Cerebellar cortex (tissue), 1 donor: ENCODE measurements at places on chromosomes 5 and 9.
A peak's percentile ranks its signal among the peaks of the same experiment; 100 is the strongest.

GRCh38 chr5:68519143-68519542 is 303.6 kb downstream of the PIK3R1 start:
- DNase-seq, result no peak

- no peak for DNase-seq
Measured at GRCh38 chr5:149216496-149216895, 55.2 kb upstream of the AFAP1L1 start.

DNA sequence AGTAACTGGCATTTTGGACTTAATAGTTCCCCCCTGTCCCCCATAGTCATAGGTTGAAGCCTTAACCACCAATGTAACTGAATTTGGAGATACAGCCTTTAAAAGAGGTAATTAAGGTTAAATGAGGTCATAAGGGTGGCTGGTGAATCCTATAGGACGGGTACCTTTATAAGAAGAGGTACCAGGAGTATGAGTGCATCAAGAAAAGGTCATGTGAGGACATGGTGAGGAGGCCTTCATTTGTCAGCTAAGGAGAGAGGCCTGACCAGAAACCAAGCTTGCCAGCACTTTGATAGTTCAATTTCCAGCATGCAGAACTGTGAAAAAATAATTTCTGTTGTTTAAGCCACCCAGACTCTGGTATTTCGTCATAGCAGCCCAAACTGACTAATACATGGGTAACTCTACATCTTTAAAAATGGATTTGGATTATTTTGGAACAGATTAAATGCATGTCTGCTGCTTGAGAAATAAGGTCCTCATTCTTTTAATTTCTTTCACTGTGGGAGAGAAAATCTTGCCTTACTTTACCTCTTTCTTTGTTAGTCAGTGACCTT is 9.7 kb downstream of the RASA1 start:
- DNase-seq, result no peak

GRCh38 chr9:120336021-120336752 is 243.8 kb downstream of the CDK5RAP2 start:
- DNase-seq, result no peak

DNA sequence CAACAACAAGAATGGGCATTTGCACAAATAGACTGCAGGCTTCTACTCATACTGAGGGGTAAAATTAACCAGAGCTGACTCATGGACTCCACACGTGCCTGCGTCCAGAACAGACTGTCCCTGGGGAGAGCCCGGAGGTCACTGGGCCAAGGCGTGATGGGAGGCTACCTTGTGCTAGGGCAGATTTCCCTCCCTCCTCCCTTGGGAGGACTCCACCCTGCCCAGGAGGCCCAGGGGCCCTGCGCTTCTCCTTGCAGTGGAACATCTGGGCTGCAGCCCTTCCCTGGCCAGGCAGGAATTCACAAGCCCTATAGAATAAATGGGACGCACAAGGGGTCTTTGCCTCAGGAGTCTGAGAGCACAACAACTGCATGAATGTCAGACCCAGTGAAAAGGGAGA is 35.6 kb downstream of the IRX2 start:
- no peak for DNase-seq

GRCh38 chr5:126656401-126657007 is 55.8 kb downstream of the PHAX start:
- peak; percentile 60 for DNase-seq

DNA sequence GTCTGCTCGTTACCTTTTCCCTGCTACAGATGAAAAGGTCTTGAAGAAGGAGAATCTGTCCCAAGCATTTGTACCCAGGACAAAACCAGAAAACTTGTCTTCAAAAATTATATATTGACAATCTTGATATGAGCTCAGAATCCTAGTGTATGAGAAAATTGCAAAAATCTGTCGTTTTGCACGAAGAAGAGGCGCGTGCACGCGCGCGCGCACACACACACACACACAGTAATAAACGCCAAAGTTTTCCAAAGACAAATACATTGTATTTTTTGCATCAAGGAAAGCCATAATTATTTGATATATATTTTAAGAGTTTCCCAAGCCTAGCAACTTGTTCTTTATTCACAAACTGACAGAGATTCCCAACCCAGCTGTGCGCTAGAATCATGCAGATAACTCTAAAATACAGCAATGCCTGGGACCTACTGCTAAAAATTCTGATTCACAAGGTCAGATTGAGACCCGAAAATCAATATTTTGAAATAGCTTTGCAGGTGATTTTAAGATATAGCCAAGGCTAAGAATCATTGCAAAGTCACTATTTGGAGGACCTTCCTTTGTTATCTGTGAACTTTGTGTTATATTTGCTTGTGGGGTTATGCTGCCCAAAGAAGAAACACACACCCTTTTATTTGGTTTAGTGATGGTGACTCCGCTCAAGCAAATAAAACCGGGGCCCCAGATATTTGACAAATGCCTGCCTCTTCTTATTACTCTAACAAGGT is 1287.7 kb upstream of the CDH6 start:
- DNase-seq, result no peak

DNA sequence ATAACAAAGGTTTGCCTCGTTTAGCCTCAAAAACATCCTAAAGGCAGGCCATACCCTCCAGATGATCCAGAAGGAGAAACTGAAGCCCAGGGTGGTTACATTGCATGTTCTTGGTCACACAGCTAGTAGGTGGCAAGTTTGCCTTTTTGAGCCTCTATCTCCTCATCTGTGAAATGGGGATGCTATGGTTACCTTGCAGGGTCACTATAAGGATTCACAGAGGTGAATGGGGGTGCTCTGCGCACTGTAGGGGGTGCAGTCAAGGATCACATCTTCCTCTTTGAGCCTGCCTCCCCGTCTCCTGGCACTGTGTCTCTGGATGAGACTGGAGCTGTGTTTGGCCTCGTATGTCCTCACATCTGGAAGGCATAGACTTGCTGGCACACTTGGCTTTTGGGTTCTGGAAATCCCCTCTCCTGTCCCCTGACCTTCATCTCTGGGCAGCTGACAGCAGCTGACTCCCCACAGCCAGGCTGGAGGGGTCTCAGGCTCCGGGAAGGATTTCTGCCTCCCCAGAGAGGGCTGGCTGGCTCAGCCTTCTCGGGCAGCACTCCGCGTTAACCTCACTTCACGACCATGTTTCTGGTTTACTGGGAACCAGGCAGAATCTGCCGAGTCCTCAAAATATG is 167.7 kb downstream of the RGS3 start:
- DNase-seq, result no peak

DNA sequence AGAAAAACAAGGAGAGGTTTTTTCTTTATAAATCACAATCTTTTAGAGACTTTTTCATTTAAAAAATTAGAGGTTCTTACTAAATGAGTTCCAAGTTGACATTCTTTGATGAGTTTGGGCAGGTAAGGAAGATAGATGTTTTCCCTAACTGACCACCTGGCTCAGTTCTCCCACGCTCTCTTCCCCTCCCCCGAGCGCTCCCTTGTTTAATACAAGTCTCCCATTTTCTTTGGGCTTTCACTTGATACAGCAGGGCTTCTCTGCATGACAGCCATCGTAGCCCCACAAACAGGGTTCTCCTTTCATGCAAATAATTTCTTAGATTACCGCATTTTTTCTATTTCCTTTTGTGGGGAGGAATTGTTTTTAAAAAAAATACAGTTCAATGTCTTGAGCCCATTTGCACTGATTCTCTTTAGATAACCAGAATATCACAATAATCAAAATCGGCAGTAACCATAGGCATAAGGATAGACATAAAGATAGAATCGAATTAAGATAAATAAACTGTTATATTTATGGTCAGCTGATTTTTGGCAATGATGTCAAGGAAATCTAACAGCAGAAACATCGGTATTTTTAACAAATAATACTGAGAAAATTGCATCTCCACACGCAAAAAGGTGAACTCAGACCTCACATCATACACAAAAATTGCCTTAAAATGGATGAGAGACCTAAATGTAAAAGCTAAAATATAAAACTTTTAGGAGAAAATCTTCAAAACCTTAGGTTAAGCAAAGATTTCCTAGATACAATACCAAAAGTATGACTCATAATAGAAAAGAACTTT is 325.4 kb downstream of the PIK3R1 start:
- no peak for DNase-seq

GRCh38 chr5:21121213-21121612 is 1133.2 kb upstream of the CDH18 start:
- no peak for DNase-seq

- peak; percentile 46 for DNase-seq
Measured at GRCh38 chr9:93567271-93567959, 9.0 kb upstream of the PHF2 start.

DNA sequence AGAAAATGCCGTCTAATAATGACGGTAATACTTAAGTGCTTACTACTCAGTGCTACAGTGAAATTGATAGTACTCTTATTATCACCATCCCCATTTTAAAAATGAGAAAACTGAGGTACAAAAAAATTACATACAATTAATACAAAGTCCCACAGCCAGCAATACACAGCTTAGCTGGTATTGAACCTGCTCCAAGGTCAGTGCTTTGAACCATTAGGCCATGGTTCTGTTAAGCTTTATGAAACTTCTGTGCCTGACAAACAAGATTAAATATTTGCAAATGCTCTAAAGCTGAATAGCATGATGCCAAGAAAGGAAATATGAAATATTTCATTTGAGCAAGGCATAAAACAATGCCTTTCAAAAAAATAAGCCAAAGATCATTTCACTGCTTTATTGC is 357.2 kb downstream of the ARRDC3 start:
- DNase-seq, result no peak

DNA sequence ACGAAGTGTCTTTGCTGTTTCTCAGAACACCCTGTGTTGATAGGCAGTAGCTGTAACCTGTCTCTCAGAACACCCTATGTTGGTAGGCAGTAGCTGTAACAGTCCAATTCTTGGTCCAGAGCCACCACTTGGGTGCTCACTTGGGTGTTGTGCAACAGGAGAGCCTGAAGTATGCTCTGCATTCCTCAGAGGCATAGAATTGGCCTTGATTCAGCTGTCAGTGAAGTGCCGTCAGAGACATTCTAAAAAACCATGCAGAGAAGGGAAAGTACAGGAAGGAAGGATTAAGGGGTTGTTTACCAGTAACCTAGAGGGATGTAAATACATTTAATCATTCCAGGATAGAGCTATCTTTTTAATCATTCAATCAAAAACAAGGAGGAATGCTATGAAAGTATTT is 231.2 kb downstream of the ARRDC3 start:
- no peak for DNase-seq

DNA sequence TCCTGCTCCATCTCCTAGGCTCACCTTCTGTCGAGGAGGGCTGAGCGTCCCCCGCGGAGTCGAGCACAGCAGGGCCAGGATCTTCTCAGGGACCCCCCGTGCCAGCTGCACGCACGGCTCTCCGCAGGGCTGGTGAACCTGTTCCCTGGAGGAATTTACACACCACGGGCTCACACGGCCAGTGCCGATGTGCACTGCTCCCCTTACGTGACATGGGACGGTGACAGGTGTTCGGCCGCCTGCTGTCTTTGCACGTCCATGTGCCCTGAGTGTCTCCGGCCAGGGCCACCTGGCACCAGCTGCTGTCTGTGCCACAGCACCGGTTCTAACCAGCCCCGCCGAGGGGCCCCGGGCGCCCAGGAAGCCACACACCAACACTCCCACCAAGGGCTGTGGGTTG is 8.7 kb upstream of the AGPAT2 start:
- no peak for DNase-seq

DNA sequence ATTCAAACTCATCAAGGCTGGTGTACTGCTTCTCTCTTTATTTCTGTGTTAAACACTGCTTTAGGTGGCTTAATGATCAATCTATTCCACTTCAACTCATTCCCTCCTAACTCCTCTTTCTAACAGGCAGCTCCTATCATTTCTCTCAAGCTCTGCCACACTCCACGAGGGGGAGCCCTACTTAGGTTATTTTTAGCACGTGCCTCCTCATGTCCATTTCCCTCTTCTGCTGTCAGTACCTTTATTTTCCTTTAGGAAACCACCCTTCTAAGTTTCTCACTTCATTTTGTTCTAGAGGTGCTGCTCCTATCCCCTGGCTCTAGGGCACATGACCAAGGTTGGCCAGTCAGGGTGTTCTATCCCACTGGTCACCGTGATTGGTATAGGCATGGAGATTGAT is 6.7 kb upstream of the BRINP1 start:
- peak; percentile 28 for DNase-seq

- no peak for DNase-seq
Measured at GRCh38 chr9:18488886-18489285, 14.9 kb downstream of the ADAMTSL1 start.

- no peak for DNase-seq
Measured at GRCh38 chr9:2992427-2992826, 148.5 kb upstream of the PUM3 start.

DNA sequence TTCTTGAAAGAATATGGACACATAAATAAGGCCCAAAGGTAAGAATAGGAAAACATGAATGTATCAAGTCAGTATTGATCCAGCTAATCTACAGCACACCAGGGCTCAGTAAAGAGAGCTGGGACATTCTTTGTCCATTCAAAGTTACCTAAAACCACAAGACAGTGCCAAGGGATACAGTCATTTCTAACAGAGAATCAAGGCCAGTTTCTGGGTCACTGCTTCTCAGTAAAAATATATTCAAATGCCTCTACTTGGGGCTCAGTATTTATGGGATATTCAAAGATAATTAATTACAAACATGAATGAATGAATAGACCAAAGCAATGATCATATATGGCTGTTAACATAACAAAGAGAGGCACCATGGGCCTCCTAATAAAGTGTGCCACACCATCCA is 34.9 kb downstream of the MTMR12 start:
- no peak for DNase-seq

GRCh38 chr5:160492565-160492964 is 70.9 kb downstream of the PTTG1 start:
- no peak for DNase-seq

DNA sequence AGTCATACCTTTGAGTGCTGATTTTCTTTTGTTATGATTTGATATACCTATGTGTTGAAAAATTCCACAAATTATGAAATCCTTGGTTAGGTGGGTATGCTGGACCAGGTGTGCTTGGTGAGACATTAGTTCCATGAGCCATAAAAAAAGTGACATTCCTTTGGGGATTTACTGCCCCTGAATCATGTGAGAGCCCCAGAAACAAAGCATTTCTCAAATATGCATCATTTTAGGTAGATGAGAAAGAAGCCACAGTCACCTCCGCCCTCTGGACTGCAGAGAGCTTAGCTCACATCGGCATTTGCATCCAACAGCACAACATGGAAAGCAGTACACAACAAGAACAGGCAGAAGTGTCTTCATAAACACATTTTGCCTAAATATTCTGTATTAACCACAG is 55.3 kb downstream of the DAP start:
- DNase-seq, result no peak

DNA sequence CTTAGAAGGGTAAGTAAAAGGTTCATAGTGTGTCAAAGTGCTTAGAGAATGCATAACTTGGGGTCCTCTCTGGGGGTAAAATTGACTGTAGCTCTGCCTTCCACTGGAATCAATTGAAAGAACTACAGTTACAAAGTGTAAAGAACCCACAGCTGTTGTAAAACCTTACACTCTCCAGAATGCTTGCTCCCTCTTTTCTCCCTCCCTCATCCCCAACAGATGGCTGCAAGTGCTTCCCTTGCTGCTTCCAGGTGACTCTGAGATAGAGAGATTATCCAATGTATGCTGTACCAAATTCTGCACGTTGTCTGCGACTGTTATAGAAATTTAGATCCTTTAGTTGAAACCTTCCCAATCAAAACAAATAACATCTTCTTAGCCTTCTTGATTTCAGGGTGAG is 126.0 kb downstream of the STK32A start:
- no peak for DNase-seq

- peak; percentile 7 for DNase-seq
Measured at GRCh38 chr5:152470167-152470566, 65.1 kb upstream of the NMUR2 start.

- no peak for DNase-seq
Measured at GRCh38 chr5:160979385-160979784, 127.4 kb upstream of the ATP10B start.
